ENCODE measurements at places on chromosomes 2 and 18. TPM values are rescaled to one million over a fixed set of nuclear protein-coding genes. Genes with fewer than 3 reads are reported as not detected.

DNA sequence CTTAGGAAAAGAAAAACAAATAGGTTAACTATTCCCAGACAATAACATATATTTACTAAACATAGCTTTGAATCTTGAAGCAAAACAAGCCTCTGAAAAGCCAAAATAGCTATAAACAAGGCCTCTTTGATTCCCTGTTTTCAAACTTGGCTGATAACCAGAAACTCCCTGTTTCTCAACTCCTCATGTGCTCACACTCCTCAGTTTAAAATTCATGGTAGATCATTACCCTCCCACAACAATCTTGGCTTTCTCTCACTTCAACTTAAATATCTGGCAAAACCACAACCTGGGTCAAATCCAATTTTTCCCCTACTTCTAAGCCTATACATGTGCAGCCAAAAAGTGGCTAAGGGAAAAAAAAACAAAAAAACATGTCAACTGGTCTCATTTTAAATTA, 15.6 kb downstream of the SUCLG1 start:
- DNase-seq: no peak

The TCF4 gene
- 90.1 TPM for total RNA-seq

- DNase-seq: no peak
Observed at GRCh38 chr2:158339513-158339912, 117.0 kb downstream of the CCDC148 start.

DNA sequence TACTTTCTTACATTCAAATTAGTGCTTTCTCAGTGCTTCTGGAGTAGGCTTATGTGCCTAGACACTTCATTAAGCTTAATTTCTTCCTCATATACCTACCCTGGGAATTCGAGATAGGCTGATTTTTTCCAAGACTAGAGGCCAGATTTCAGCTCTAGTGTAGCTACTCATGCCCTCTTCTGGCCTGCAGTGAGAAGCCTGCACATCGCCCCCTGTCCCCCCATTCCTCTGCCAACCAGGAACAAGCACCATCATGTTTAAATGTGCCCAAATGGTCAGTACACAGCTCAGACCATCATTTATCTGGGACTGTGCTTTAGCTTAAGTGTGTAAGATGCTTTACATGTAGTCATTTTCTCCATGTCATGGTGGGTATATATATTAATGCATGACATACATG, 1218.8 kb upstream of the LRRTM1 start:
- DNase-seq: no peak

- no peak for DNase-seq
Observed at GRCh38 chr18:48133671-48134251, 203.3 kb upstream of the SMAD2 start.

The DLGAP1 gene
- 1.7 TPM for total RNA-seq

The CRYGC gene
- total RNA-seq: not detected

Measured in heart right ventricle (tissue), 16 donors.